ENCODE measurements at places on chromosomes 1 and 21. TPM values are rescaled to one million over a fixed set of nuclear protein-coding genes. Genes with fewer than 3 reads are reported as not detected.

DNA sequence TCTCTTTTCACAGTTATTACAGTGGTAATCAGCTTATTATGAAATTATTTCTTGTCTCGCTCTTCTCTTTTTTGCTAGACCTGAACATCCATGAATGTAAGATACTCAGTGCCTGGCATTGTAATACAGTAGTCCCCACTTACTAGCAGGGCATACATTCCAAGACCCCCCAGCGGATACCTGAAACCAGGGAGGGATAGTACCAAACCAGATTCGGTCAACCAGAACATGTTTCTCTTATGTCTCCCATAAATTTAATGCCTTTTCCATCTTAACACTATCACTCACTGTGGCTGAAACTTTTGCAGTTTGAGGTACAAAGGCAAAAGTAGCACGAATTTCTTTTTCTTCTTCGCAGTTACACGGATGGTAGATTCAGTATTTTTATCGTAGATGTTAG lies 24.6 kb upstream of the B3GALT2 start:
- peak; percentile 26 for DNase-seq

DNA sequence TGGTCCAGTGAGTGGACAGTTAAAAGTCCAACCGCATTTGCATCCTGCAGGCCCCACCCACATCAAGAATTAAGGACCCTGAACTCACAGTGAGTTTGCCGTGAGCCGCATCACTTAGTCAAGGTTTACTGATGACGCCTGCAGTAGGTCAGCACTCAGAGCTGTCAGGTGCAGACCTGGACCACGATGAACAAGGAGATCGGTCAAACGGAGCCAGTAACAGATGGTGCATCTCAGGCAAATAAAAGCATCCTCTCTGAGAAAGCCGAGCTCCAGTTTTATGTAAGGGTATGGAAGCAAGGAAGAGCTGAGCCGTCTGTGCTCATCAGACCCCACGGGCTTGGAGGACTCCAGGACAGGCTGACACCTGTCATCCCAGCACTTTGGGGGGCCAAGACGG lies 4.5 kb downstream of the PRDM15 start:
- no peak for DNase-seq

- DNase-seq: no peak
Observed at GRCh38 chr1:20964540-20965484, 177.7 kb upstream of the HP1BP3 start.

DNA sequence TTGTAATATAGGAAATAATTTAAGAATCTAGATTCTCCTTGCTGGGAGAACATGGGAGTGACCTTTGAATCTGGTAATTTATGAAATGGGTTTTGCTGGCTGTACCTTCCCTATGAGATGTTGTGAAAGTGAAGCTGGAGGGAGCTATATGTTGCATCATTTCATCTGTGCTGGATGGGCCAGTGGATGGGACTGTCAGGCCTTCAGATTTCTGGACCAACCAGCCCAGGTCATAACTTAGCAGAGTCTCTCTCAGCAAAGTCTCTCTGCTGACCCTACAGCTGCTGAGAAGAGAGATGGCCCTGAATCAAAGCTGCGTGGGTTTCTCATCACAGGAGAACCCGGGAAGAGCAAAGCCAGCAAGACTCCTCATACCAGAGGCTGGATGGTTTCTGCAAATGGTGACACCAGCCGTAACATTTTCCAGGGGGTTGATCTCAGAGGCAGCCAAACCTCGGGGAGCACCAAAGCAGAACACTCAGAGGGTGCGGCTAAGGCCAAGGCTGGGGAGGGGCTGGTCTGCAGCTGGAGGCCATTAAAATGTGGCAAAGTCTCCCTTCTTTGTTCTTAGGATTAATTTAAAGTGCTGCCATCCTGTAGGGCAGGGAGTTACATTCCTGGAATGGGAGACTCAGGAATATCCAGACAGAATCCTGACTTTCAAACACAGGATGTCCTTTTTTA lies 18.2 kb upstream of the PTGFRN start:
- DNase-seq: no peak

DNA sequence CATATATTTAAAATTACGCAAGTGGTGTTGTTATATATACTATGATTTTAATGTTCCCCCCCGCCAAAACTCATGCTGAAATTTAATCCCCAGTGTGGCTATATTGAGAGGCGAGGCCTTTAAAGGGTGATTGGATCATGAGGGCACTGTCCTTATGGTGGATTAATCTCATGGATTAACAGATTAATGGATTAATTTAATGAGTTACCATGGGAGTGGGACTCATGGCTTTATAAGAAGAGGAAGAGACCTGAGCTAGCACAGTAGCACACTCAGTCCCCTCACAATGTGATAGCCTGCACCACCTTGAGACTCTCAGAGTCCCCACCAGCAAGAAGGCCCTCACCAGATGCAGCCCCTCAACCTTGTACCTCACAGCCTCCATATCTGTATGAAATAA lies 34.8 kb downstream of the C1orf198 start:
- DNase-seq: no peak

DNA sequence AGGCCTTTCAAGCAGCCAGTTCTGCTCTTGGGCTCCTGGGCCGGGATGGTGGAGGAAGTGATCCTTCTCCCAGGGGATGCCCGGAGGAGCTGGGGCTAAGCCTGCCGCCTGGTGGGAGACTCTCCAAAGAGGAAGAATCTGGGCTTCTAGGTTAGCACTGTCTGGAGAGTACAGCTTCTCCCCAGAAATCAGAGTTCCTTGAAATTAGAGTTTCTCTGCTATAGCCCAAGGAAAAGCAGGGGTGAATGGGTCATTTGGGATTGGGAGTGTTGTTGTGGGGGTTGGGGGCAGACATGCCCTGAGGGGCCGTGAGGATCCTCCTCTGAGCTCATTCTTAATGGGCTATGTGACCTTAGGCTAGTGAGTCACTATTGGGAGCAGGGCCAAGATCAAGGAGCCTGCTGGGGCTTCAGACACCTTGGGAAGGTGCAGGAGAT lies 6.5 kb downstream of the LGR6 start:
- DNase-seq: no peak

DNA sequence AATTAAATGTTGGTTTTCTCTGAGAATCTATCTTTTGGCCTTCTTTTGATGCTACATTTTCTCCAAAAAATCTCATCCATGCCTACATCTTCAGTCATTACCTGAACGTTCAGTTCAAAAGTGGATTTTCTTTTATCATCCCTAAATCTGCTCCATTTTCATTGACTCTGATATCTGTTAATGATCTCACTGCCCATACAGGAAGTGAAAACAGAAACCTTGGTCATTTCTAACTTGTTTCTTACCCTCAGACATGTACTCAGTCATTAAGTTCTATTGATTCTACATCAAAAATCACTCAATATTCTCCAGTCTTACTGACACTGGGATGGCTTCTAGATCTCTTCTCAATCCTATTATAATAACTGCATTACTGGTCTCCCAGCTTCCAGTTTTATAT lies 22.7 kb downstream of the PRKACB start:
- DNase-seq: no peak

- no peak for DNase-seq
Observed at GRCh38 chr1:39876144-39876543, 7.2 kb downstream of the TRIT1 start.

- DNase-seq: no peak
Observed at GRCh38 chr1:97202481-97203380, 481.1 kb downstream of the PTBP2 start.

DNA sequence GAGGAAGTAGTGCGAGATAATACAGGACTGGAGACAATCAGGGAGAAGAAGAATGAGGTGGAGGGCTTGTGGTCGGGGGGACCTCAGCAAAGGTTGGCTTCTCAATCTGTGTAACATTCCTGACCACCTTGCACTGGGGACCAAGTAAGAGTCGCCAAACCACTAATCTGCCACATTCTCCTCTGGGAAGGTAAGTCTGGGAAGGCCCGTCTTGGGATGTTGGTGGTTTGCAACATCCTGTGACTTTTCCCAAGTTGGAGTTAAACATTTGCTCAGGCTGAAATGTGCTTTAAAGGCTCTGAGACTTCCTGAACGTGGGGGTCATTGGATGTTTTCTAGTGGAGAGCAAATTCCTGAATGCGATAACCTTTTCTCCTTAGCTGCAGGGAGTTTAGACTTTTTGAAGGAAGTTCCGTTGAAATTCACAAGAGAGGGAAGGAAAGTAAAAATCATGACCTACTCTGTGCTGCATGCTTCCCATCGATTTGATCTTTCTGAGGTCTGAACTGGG lies 325.9 kb downstream of the RPS6KC1 start:
- DNase-seq: no peak

- no peak for DNase-seq
Observed at GRCh38 chr1:209157546-209158249, 425.8 kb upstream of the CAMK1G start.

DNA sequence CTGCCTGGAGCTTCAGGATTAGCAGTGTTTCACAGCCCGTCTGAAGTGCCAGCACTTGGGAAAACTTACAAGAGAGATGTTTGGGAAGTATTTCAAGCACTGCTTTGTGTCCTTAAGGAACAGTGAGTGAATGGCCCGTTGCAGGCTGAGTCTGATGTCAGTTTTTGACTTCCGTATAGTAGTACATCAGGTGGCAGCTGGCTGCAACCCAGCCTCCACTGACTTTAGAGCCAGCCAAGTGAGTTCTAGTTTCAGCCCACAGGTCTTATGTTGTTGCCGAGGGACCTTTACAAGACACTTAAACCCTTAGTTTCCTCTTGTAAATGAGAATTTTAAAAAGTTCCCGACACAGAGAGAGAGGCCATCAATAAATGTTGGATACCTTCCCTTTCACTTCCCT lies 35.0 kb downstream of the UCK2 start:
- DNase-seq: no peak

GRCh38 chr21:46297338-46298271 lies 11.5 kb downstream of the YBEY start:
- no peak for DNase-seq

DNA sequence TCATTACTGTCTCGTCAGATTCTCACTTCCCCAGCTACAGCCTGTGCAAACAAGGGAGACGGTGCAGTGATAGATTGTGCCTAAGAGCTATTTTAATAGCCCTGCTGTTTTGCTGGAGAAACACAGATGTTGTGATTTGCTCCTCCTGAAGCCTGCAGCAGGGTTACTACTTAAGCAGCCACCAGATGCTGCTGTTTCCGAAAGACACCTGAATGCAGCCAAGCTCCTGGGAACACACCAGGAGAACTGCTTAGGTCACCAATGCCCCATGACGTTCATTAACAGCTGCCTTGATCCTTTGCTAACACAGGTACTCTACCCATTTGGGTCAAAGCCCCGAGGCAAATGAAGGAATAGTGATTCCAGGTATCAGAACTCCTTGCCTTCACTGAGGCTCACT lies 411.8 kb upstream of the DAB1 start:
- peak; percentile 4 for DNase-seq

GRCh38 chr1:45272913-45273371 lies 53.8 kb upstream of the HPDL start:
- DNase-seq: no peak

- no peak for DNase-seq
Observed at GRCh38 chr1:68231627-68232288, 565 bp downstream of the WLS start.

- no peak for DNase-seq
Observed at GRCh38 chr1:53311702-53312305, 16.1 kb downstream of the LRP8 start.

Gene LUZP1
- 35.9 TPM for polyA plus RNA-seq

Gene PTGER3
- polyA plus RNA-seq: 55.9 TPM

Gene LCE3D
- polyA plus RNA-seq: not detected

Gene REN
- 78.4 TPM for polyA plus RNA-seq

Gene ATP1A2
- 4.1 TPM for polyA plus RNA-seq

Gene SMIM1
- 11.4 TPM for polyA plus RNA-seq

Measured in right renal pelvis (tissue), 4 donors.